Bronchus fibroblast of lung (primary cell): ENCODE measurements at places on chromosomes 3 and 15. TPM values are rescaled to one million over a fixed set of nuclear protein-coding genes. Genes with fewer than 3 reads are reported as not detected.

The SCG5 gene
- total RNA-seq, result 15.8 and 16.3 TPM in 2 replicates

The TLNRD1 gene
- 13.2 and 15.0 TPM in 2 replicates for total RNA-seq

The EXD1 gene
- not detected in 2 replicates for total RNA-seq

The ATP13A5 gene
- total RNA-seq, result not detected in 2 replicates

The C3orf22 gene
- not detected in 2 replicates for total RNA-seq

The ATP8B4 gene
- total RNA-seq, result 0.30 and 0.34 TPM in 2 replicates

The SCN10A gene
- total RNA-seq, result not detected in 2 replicates

The OXSM gene
- total RNA-seq, result 6.7 and 8.7 TPM in 2 replicates

The KLF15 gene
- 3.2 and 3.3 TPM in 2 replicates for total RNA-seq

The SUSD5 gene
- total RNA-seq, result 3.4 and 6.2 TPM in 2 replicates

The GHSR gene
- not detected in 2 replicates for total RNA-seq

The FILIP1L gene
- 8.8 and 12.6 TPM in 2 replicates for total RNA-seq

The CD47 gene
- 49.9 and 60.2 TPM in 2 replicates for total RNA-seq

The RYR3 gene
- not detected in 2 replicates for total RNA-seq

The ARGFX gene
- total RNA-seq, result not detected in 2 replicates

The CAND2 gene
- total RNA-seq, result 6.6 and 7.4 TPM in 2 replicates

The MCF2L2 gene
- 0.74 and 3.2 TPM in 2 replicates for total RNA-seq

The CCR2 gene
- not detected in 2 replicates for total RNA-seq

The C3orf85 gene
- total RNA-seq, result not detected in 2 replicates

The CACNA1D gene
- total RNA-seq, result under 0.01 TPM in 2 replicates

The BCHE gene
- 10.0 and 17.3 TPM in 2 replicates for total RNA-seq

The RBP2 gene
- total RNA-seq, result not detected in 2 replicates
